ENCODE measurements at places on chromosomes 5 and 9.

GRCh38 chr5:89583534-89583933 is 700.5 kb upstream of the MEF2C start:
- DNase-seq: no peak

- DNase-seq: no peak
These were observed 151.8 kb downstream of the ENTREP1 start for GRCh38 chr9:69476797-69477196.

GRCh38 chr9:85377731-85378289 is 363.9 kb downstream of the AGTPBP1 start:
- DNase-seq: no peak

GRCh38 chr9:36328798-36329411 is 70.7 kb upstream of the GNE start:
- DNase-seq: peak; percentile 3

DNA sequence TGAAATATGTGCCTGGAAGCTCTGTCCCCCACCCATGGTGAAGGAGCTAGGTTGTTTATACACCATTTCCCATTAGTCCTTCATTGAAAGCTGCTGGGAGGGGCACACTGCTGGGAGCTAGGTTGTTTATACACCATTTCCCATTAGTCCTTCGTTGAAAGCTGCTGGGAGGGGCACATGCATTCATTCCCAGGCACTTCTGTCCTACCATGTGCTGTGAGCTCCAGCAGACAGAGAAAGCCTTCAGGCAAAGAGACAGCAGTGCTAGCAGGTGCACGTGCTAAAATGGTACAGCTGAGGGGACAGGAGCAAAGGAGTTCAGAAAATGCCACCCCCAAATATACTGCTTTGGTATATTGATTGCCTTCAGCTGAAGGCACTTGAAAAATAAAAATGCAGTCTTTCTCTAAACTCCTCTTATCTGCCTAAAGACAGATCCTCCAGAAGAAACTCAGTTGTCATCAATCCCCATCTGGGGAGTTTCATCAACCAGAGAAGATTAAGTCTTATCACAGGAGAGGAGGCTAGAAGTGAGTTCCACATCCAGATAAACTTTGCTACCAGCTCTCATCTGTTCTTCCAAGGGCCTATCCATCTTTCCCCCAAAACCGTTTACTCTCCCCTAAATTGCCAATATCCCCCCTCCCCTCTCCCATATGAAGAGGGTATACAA is 27.7 kb upstream of the DAPK1 start:
- DNase-seq: no peak

DNA sequence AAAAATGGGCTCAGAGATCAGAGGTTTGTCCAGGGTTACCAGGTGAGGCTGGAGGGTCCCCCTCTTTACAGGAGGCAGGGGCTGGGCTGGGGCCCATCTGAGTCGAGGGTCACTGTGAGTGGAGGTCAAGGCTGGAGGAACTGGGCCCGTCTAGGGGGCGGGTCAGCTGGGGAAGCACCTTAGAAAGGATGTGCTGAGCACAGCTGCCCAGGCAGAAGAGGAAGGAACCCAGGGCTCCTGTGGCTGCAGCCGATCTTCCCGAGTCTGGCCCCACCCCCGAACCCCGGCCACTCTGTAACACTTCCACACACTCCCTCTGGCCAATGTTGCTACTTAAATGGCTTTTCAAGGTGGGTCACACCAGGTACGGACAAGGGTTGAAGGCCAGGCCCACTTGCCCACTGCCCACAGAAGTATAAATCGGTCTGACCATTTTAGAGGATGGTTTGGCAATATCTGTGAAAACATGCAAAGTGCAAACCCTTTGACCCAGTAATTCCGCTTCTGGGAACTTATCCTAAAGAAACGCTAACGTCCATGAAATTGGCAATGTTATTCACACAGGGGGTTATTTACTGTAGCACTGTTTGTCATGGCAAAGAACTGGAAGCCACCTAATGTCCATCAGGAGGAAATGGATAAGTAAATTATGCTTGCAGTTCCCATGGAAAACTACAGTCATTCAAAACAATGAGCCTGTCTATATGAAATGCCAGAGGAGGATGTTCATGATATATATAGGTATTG is 30.5 kb upstream of the EEIG1 start:
- no peak for DNase-seq

DNA sequence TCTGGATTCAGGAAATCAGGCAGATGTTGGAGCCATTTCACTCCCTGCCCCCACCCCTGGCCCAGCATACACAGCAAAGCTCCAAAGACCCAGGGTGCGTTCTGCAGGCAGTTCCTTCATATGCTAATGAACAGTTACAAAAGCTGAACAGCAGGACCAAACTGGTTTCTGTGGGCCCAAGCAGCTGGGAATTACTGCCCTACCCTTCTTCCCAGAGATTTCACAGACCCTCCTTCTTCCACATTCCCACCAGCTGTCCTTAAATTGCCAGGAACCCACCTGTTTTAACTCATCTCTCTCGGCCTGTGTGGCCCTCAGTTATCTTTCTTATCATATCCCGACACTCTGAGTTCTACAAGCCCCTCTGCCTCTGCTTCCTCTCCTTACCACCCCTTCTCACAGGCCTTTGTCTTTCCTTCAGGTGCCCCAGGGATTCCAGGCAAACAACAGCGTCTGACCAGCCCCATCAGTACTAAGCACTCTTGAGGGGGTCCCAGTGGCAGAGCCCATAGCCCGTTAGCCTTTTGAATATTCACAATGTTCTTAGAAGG is 10.6 kb upstream of the F2RL1 start:
- no peak for DNase-seq

- DNase-seq: no peak
These were observed 69.9 kb downstream of the CYFIP2 start for GRCh38 chr5:157335534-157336422.

DNA sequence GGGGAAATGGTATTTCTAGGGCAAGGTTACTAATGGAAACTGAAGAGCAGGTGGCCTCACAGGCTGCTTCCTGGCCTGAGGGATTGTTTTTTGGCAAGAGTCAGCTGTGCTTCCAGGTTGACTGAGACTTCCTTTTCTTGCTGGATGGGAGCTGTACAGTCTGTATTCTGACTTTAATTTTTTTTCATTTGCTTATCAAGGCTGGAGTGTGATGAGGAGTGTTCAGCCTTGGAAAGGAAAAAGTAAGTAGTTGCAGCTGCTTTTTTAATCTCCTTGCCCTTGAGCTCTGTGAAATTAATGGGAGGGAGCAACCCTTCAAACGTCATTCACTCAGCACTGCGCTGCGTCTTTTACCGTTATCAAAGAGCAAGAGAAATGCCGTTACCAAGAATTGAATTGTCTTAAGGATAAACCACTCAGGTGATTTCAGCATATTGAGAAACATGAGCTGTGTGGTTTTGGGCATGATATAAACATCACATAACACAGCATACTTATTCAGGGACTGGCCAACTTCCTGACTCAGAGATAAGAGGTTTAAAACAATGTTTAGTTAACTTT is 47.6 kb downstream of the AQP7 start:
- DNase-seq: no peak

DNA sequence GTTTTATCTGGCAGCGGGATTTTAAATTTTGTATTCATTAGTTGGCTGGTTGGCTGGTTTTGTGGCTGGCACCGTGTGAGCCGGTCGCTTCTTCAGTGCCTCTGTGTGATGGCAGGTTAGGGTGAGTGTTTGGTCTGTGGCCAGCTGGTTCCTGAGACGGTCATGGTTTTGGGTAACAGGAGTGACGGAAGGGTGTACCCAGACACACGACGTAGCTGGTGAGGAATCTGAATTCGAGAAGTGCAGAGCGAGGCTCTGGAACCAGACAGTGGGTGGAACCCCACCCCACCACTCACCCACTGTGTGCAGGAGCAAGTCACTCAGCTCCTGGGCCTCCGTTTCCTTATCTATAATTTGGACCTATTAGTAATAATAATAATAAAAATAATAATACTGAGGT is 2.7 kb downstream of the BTNL9 start:
- no peak for DNase-seq

All from stimulated activated CD4-positive, alpha-beta T cell treated with anti-CD3 and anti-CD28 coated beads, TNF-alpha, amount 100 ng/mL, for 1 hour (primary cell).